ENCODE measurements at places on chromosomes 4 and X.

GRCh38 chr4:143372093-143372915, 35.6 kb downstream of the GAB1 start:
- no peak for DNase-seq

DNA sequence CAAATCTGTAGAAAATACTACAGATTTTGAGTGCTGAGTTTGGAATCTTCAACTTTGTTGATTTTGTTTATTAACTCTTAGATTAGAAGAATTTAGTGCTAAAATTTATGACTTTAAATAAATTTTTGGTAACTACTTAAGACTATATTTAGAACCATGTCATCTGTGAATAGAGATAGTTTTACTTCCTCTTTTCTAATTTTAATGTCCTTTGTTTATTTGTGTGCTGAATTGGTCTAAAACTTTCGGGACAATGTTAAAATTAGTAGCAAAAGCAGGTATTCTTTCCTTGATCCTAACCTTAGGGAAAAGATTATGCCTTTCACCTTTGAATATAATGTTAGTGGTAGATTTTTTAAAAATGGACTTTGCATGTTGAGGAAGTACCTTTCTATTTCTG, 119.7 kb upstream of the CXorf51A start:
- DNase-seq, result no peak

DNA sequence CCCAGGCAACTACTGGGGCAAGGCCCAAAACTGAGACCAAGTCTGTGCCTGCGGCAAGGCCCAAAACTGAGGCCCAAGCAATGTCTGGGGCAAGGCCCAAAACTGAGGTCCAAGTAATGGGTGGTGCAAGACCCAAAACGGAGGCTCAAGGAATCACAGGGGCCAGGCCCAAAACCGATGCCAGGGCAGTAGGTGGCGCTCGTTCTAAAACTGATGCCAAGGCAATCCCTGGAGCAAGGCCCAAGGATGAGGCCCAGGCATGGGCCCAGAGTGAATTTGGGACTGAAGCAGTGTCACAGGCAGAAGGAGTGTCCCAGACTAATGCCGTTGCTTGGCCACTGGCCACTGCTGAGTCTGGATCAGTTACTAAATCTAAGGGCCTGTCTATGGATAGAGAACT, 2.7 kb downstream of the GPRASP2 start:
- DNase-seq, result no peak

- no peak for DNase-seq
Observed at GRCh38 chrX:42075032-42075431, 151.7 kb upstream of the CASK start.

DNA sequence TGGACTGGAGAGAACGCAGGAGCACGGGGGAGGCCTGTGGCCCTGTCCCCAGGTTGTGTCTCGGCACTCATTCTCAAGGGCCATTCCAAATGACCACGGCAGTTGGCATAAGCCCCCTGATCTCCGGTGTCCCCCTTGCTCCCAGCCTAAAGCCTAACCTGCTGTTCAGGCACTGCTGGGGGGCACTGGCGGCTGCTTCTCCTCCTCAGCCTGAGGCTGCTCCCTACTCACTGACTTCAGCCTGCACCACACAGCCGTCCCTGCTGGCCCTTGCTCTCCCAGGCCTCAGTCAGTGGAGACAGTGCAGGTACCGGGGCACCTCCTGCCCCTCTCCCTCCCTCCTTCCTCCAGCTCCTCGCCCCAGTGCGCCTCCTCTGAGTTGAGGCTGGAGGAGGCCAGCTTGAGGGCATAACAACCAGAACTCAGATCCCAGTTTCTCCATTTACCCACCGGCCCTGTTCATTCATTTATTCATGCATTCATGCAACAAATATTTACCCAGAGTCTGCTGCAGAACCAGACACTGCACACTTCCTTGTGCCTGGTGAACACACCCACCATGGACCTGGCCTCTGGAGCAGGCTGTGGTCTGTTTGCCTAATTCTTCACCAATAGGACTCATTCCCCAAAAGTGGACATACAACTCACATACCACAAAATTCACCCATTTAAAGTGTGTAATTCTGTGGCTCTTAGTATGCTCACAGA, 65.0 kb downstream of the CPZ start:
- no peak for DNase-seq

DNA sequence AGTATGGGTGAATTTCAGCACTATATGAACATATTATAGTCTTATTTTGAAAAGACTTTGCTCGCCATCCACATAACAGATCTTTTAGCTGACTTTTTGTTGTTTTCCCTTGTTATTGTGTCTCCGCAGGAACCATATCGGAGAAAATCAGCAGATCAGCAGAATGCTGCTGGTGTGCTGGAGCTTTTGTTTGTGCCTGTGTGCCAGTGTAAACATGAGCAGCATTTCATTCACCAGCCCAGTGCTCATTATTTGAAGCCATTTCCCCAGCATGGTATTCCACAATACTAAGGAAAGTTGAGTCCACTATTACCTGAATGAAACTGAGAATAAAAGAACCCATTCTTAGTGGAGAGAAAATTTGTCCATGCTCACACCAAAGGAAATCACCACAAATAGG, 261.8 kb upstream of the ARX start:
- no peak for DNase-seq

GRCh38 chr4:89042055-89042454, 14.9 kb downstream of the FAM13A start:
- no peak for DNase-seq

GRCh38 chrX:38618180-38618579, 56.8 kb downstream of the TSPAN7 start:
- no peak for DNase-seq

DNA sequence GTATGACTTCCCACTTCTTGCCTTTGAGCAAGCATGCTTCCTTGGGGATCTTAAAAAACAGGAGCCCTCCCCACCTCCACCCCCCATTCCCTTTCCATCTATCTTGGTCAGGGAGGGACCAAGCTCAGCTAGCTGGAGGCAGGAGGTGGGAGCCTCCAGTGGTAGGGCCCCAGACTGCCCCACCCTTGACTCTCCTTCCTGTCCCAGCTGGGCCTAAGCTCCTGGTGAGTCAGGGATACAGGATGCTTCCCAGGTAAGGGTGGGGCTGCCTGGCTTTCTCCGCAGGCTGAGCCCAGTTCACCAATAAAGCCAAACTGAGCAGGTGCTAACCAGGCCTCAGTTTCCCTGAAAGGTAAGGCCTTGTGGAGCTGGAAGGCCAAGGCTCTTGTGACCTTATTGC, 15.2 kb downstream of the EFNB1 start:
- DNase-seq, result no peak

- DNase-seq, result no peak
Observed at GRCh38 chr4:2416564-2417225, 1.8 kb downstream of the ZFYVE28 start.

GRCh38 chrX:7216981-7217587, 69.1 kb upstream of the PUDP start:
- DNase-seq, result no peak

- DNase-seq, result no peak
Observed at GRCh38 chrX:9403374-9403773, 61.5 kb upstream of the TBL1X start.

- no peak for DNase-seq
Observed at GRCh38 chrX:20620306-20620705, 353.6 kb upstream of the RPS6KA3 start.

- DNase-seq, result no peak
Observed at GRCh38 chr4:25377572-25378436, 741 bp downstream of the ANAPC4 start.

DNA sequence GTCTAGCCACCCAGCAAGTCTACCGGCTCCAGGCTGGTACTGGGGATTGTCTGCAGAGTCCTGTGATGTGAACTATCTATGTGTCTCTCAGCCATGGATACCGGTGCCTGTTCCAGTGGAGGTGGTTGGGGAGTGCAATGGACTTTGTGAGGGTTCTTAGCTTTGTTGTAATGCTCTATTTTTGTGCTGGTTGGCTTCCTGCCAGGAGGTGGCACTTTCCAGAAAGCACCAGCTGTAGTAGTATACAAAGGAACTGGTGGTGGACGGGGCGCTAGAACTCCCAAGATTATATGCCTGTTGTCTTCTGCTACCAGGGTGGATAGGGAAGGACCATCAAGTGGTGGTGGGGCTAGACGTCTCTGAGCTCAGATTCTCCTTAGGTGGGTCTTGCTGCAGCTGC, 306.4 kb upstream of the POF1B start:
- DNase-seq, result no peak

GRCh38 chrX:49760290-49760890, 64.6 kb upstream of the PAGE1 start:
- no peak for DNase-seq

GRCh38 chr4:2288051-2288541, 26.2 kb upstream of the MXD4 start:
- DNase-seq, result no peak

All from AG04449 (cell line).